ENCODE measurements at places on chromosomes 7 and 10.
A peak's percentile ranks its signal among the peaks of the same experiment; 100 is the strongest.

DNA sequence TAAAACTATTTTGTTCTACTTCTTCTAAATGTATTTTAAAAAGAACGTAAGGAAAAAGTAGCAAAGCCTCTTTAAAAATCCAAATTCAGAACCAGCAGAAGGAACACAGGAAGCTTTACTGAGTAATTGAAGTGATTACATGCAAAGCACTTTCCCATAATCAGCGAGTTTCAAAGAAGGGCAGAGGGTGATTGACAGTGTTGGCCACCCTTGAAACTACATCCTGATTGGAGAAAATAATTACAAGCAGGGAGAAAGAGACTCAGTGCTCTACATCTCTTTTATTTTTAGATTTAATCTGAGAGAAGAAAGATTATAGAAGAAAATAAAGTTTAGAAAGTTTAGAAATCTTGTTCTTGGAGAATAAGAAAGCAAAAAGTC is 20.3 kb upstream of the HGF start:
- no peak for DNase-seq

- DNase-seq, result no peak
Measured at GRCh38 chr10:125599194-125599593, 83.8 kb downstream of the TEX36 start.

DNA sequence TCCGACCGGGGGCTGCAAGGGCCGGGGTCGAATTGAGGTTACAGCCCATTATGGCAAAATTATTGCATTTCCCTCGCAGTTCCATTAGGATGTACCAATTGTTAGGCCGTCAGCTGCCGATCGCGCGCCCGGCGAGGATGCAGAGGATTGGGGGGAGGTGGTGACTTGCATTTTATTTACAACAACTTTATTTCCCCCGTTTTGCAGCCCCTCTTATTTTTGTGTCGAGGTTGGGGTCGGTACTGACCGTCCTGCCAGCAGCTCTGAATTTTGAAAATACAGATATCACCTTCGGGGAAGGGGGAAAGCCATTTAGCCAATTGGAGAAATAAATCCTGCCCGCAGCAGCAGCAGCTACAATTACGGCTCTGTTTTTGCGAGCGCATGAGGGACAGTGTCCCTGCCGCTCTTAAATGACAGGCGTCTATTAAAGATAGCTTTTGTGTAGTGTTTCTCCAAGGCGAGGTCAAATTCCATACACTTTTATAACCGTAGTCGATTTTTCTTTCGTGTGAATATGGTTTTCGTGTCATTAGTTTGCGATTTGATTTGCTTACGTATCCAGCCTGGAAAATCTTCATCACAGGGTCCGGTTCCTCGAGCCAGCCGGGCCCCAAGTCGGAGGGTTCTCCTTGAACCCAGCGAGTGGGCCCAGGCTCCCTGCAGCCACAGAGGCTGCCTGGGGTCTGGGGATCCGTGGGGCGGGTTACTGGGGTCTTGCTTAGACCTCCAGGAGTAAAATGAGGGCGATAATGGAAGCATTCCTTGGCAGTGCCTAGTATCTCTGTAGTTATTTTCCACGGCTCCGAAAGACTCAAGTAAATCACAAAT is 684 bp upstream of the HOXA5 start:
- DNase-seq, result no peak

- no peak for DNase-seq
Measured at GRCh38 chr7:45420843-45421495, 153.2 kb upstream of the ADCY1 start.

GRCh38 chr10:91596825-91597196 is 36.1 kb downstream of the PPP1R3C start:
- DNase-seq, result no peak

DNA sequence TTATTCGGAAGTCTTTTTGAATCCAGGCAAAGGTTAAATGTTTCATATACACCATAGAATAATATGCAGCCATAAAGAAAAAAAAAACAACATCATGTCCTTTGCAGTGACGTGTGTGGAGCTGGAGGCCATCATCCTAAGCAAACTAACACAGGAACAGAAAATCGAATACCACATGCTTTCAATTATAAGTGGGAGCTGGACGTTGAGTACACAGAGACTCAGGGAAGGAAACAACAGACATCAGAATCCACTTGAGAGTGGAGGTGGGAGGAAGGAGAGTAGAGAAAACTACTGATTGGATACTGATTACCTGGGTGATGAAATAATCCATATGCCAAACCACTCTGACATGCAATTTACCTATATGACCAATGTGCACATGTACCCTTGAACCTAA is 293.4 kb downstream of the KLF6 start:
- DNase-seq, result no peak

- DNase-seq, result no peak
Measured at GRCh38 chr10:75074711-75075445, 36.6 kb upstream of the SAMD8 start.

DNA sequence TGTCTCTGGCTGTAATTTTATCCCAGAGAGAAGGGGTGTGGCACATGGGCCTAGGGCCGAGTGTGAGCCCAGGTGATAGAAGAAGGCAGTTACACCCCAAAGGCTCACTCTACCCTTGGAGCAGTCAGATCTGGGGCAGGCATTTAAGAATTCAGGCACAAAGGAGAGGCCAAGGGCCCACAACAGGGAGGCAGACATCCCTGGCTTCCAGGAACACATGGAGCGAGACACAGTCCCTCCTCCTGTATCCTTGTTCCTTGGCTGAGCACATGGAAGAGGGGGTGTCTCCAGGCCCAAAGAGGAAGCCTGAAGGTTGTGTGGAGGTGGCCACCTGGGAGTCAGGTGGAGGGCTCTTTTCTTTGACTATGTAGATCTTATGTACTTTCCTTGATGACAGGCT is 286.2 kb downstream of the RPS24 start:
- no peak for DNase-seq

DNA sequence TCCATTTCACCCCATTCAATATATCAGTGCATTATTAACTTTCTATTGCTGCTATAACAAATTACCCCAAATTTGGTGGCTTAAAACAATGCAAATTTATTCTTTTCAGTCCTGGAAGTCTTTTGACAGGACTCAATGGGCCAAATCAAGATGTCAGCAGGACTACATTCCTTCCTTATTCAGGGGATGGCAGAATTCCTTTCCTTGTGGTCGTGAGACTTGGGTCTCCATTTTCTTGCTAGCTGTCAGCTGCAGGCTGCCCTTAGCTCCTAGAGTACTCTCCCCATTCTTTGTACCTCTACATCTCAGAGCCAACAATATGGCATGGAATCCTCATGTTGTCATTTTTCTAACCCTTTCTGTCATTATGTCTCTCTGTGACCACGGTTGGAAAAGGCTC is 310.6 kb downstream of the HDAC9 start:
- no peak for DNase-seq

- no peak for DNase-seq
Measured at GRCh38 chr7:82985144-82985802, 177.4 kb downstream of the PCLO start.

GRCh38 chr10:126157189-126157588 is 231.1 kb downstream of the ADAM12 start:
- no peak for DNase-seq

GRCh38 chr10:110842326-110842904 is 29.3 kb upstream of the PDCD4 start:
- no peak for DNase-seq

DNA sequence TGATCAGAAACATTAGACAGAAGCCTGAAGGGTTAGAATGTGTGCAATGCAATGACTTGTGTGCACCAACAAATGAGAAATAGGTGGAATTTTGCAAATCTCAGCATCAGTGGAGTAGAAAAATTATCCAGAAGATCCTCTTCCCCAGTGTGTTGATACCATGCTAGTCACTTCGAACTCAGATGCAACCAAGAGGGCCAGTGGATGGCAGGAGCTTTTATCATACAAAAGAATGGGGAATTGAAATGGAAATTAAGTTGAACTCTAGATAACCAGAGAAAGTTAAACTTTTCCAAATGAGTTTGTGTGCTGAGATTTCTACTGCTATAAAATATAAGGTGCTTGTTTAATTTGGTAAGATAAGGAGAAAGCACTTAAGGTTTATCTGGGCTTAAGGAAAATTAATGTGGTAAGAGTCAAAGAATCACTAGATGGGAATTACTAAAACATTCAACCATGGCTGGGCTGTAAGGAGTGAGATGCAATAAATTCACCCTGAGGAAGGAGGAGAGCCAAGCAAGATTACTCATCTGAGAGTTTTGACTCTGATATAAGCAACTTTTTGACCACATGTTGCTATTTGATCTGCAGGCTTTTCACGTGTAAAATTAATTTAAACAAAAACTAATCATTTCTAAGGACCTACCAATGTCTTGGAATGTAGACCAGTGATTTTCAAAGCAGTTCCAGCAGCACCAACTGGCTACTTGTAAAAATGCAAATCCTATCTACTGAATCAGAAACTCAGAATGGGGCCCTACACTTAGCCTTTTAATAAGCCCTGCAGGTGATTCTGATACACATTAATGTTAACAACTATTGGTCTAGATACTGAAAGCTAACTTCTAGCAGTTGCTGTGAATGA is 113.2 kb downstream of the CDC14C start:
- no peak for DNase-seq

DNA sequence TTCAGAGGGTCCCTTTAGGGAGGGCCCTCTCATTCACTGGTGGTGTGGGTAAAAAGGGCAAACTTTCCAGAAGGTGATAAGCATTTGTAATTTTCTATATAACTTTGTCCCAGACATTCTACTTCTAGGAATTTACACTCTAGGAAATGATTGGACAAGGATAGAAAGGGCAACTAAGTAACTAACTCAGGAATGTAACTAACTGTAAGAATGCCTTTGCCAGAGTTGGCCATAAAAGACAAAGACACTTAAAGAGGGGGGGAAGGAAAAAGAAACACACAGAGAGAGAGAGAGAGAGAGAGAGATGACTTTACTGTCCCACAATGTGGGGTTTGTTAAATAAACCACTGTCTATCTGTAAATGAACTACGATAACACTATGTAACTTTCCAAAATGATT is 38.5 kb upstream of the ITPRID1 start:
- no peak for DNase-seq

GRCh38 chr10:96919785-96920430 is 87.8 kb downstream of the LCOR start:
- DNase-seq, result no peak

GRCh38 chr7:73847941-73848723 is 5.8 kb upstream of the METTL27 start:
- DNase-seq, result no peak

DNA sequence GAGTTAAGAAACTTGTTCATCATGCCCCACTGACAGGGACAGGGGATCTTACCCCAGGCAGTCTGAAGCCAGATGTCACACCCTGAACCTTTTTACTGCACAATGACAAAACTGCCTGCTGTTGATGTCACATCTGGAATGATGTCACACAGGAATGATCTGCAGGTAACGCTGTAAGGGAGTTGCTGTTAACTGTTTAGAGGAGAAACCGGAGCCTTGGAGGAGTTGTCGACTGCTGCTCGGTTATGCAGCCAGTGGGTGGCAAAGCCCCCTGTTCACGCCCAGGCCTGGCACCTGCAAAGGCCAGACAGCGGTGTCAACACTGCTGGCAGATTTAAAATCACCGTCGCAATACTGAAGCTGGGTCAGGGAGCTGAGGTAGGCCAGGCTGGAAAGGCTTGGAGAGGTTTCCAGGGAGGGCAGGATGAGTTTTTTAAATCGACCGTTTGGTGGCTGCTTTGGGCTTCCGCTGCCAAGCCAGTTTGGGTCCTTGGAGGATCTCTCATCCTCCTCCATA is 10.0 kb upstream of the SLIT1 start:
- DNase-seq, result no peak

DNA sequence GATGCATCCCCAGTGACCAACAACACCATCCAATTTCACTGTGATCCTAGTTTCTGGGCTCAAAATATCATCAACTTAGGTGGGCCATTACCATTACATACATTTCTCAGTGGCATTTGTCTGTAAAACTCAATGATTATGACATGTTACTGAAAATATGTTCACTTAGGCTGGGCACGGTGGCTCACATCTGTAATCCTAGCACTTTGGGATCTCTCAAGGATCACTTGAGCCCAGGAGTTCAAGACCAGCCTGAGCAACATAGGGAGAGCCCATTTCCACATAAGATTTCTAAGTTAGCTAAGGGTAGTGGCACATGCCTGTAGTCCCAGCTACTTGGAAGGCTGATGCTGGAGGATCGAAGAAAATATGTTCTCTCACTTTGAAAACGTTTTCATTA is 91.0 kb downstream of the TRIM24 start:
- DNase-seq, result no peak

DNA sequence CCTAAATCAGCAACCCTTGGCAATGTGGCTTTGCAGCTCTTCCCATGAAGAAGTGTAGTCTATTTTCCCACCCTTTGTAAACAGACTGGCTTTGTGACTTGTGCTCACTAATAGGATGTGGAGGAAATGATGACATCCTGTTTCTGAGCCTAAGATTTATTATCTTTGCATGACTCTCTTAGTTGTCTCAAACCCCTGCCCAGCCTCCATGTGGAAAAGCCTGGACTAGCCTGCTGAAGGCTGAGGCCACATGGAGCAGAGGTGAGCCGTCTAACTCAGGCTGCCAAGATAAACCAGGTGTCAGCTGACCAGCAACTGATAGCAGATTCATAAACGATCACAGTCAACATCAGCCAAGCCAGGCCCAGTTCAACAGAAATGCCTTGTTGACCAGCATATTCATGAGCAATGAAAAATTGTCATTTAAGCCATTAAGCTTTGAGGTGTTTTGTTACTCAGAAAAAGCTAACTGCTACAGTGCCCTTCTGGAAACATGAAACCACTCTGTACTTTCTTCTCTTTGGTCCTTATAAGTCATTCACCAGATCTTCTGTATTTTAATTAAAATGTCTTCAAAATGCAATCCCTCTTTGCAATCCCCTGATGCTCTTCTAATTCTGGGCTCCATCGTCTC is 586.3 kb upstream of the ANKRD30A start:
- DNase-seq, result no peak

DNA sequence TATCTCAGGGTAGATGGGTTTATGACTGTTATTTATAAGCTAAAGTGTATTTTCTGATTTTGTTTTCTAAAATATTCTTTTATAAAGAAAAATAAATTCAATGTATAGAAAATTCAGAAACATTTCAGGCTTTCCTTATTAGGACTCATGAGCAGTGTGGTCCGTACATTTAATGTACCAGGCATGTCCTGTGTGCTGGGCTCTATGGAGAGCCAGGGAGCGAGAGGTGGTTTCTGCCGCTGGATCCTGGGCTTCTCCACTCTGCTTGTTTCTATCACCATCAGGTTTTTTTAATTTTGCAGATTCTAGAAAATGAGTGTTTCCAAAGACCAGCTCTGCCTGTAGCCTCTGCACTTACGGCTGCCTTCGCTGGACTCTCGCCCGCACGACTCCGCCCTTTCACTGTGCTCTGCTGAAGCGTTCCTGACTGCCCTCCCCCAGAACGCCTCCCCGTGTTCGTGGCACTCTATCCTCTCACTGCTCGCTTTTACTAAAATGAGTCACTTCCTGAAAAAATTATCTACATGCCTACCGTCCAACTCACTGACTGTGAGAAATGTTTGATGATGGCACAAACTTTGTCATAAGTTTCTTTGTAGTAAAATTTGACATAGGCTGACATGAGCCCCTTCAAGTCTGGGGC is 188.5 kb downstream of the ZMYND11 start:
- DNase-seq, result peak; percentile 61

DNA sequence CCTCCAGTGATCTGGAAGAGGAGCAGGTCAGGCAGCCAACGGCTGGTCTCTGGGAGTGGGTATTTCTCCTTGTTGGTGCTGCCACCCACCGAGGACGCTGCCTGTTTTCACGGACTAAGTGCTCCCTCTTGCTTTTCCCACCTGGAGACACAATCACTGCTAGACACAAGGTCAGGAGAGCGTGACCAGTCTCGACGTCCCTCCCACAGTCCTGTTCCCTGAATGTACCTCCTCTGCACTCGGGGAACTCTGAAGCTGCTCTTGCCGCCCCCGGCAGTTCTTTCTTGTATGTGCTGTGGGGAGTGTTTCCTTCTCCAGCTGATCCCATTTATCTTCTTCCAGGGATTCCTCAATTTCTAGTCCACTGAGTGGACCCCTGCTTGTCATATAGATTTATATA is 89.4 kb downstream of the CYTH3 start:
- DNase-seq, result no peak
